GM10248 (cell line): ENCODE measurements at places on chromosomes 12 and 14.

DNA sequence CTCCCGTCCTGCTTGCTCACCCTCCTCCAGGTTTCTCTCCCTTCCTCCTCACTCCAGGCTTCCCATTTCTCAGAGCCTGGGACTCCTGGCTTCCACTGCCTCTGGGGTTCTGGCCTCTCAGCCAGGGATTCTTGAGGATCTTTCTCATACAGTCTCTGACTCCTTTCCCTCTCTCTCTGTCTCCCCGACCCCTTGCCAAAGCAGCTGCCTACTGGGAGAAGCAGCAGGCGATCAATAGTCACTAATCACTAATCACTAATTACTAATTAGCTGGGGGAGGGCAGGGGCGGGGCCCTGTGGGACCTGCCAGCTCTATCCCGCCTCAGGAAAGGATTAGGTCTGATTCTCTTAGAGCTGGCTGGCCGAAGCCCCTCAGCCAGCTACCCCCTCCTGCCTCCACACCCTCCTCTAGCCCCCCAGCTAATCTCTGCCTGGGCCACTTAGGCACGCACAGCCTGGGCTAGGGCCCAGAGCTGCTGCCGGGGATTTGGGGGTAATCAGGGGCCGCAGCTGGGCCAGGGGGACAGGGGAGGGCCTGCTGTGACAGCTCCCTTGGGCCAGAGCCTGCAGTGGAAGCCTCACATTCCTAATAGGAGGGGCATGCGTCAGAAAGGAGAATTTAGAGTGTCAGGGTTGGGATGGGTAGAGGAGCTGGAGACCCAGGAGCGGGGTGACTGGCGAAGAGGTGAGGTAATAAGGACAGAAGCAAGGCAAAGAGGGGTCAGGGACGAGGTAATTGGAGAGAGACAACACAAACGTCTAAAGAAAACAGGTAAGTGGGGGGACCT, 2.8 kb downstream of the NXPH4 start:
- DNase-seq, result no peak

DNA sequence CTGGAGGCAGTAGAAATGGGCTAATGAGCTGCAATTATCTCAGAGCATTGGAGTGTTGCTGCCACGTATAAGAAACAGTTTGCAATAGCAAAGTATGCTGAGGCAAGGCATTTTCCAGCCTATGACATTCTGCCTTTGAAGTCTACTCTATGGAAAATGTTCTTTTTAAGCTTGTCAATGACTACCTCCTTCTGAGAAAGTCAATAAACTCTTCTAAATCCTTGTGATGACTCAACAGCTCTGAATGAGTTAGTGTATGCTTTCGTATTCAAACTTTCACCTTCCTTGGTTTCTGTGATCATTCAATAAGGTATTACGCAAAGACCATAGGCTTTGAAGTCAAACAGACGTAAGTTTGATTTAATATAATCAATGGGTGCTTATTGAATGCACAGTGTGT, 111.2 kb downstream of the CAPZA3 start:
- DNase-seq, result no peak

GRCh38 chr12:68636268-68636667, 25.6 kb downstream of the RAP1B start:
- DNase-seq, result no peak

DNA sequence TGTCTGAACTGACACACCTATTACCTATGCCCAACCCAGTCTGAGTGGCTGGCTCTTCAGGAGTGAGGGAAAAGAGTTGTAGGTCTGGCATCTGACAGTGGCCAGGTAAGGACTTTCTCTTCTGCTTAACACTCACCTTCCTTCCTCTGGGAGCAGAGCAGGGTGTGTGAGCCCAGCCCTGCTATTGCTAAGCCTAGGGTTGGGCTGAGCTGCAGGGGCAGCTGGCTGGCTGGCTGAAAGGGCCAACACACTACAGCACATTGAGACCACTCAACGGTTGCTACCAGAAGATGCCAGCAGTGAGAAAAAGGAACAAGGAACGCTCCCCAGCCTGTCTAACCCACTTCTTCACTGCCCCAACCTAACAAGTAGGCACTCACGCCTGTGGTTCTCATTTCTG, 201.2 kb downstream of the DPF3 start:
- no peak for DNase-seq

GRCh38 chr12:56682323-56682722, 5.8 kb downstream of the PTGES3 start:
- DNase-seq, result no peak

- DNase-seq, result no peak
These were observed 45.6 kb downstream of the SPTLC2 start for GRCh38 chr14:77570706-77571268.

DNA sequence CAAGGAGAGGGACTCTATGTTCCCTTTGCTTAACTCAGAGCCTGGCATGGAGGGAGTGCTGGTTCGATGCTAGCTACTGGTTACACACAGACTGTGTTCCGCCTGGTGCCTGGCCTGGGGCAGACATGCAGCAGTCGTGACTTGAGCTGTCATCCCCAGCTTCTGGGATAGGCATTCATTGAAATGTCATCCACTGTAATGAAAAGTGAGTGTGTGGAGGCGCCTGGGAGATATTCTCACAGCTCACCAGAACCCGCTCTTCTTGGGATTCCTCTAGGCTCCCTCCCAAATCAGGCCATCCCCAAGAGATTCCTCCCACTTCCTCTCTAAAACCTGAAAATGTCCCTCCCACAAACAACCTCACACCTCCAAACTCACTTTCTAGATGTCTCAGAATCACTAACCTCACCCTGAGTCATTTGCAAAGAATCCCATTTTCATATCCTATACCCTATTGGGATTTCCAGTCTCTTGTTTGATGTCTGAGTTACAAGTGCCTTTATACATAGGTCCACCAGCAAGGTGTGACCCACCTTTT, 82.8 kb downstream of the CRACR2A start:
- DNase-seq, result no peak

GRCh38 chr12:109953656-109954055, 42.5 kb downstream of the GIT2 start:
- no peak for DNase-seq

GRCh38 chr12:90098132-90098779, 389.6 kb upstream of the ATP2B1 start:
- DNase-seq, result no peak

GRCh38 chr12:124764870-124765580, 98.6 kb downstream of the SCARB1 start:
- no peak for DNase-seq

GRCh38 chr12:23980826-23981225, 31.4 kb upstream of the SOX5 start:
- no peak for DNase-seq

DNA sequence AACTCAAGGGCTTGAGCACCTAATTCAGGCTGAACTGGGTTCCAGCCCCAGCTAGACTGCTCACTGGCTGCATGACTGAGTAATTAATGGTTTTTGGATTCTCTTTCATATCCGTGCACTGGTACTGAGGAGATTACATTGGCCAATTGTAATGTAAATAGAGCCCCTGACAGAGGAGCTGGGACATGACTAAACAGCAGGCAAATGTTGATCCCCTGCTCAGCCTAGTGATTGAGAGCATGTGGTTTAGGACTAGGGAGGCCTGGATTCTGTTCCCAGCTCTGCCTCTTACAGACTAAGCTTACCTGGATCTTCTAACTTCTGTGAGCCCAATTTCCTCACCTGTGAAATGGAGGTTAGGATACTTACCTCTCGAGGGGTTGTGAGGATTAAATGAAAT, 204.3 kb downstream of the ESR2 start:
- DNase-seq, result no peak

- DNase-seq, result no peak
These were observed 245.9 kb upstream of the DDHD1 start for GRCh38 chr14:53399057-53399456.

- DNase-seq, result no peak
These were observed 390.4 kb upstream of the USP15 start for GRCh38 chr12:61869796-61870195.

DNA sequence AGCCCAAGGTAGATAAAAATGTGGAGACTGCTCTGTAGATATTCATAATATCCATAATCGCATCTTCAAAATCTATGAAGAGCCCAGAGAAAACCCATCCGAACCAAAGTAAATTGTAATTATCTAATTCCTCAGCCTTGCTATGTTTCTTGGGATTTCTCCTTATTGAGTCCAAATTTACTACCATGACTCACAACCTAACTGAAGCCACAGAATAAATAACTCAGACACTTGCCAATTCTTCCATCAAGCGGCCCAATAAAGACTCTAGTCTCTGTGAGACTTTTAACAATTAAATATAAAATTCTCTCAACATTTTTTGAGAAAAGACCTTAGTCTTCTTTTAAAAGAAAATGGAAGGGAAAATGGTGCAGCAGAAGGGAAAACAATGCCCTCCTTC, 409.8 kb downstream of the DAD1 start:
- DNase-seq, result no peak

GRCh38 chr12:118269806-118270205, 102.9 kb downstream of the TAOK3 start:
- no peak for DNase-seq
